Naive thymus-derived CD4-positive, alpha-beta T cell (primary cell): ENCODE measurements at places on chromosomes 3 and 15. TPM values are rescaled to one million over a fixed set of nuclear protein-coding genes. Genes with fewer than 3 reads are reported as not detected.

The ITIH1 gene
- not detected for total RNA-seq

DNA sequence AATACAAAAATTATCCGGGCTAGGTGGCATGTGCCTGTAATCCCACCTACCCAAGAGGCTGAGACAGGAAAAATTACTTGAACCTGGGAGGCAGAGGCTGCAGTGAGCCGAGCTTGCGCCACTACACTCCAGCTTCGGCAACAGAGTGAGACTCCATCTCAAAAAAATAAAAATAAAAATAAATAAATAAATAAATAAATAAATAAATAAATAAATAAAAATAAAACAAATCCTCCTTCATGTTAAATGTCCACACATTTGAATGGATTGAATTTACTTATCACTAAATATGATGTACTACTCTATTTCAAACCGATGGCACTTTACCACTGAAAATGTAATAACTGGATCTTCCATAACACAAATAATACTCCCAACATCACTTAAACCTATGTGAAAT lies 36.3 kb downstream of the ZBTB20 start:
- no peak for DNase-seq

DNA sequence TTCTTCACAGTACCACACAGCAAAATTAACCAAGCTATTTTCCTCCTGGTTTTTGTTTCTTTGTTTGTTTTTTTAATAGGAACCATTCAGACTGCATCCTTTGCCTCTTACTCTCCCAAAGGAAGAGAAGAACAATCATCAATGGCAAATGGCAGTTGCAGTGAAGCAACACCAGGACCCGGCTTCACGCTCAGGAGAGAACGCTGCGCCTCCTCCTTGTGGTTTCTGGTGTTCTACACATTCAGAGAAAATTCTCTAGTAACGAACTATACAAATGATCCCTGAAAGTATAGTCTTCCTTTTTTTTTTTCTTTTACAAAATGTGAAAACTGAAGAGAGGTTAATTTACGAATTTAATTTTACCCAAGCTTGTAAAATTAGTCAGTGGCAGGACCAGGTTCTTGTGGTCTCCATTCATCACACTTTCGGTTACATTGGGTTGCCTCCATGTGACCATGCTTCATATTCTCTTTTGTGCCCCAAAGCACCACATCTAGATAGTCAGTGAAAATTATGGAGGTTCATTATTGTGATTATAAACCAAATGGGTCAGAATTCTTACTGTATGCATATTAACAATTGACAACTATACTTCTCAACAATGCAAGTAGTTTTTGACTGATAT lies 10.6 kb upstream of the MINDY2 start:
- DNase-seq: no peak

DNA sequence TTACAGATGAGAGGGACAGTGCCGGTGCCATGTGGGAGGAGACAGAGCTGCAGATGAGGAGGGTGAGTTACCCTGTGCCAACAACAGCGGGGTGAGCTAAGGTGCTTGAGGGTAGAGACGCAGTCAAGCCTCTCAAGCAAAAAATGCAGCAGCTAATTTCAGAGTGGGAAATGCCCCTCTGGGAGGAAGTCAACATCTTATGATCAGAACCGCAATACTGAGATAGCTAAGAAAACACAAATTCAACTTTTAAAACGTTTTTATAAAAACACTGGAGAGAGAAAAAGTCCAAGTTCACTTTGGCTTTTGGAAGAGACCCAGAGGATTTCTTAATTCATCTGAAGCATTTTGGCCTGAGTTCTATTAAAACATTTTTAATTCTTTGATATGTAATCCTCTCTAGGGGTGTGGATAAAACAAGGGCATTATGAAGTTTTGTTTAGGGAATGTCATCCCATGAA lies 319.2 kb downstream of the SLC9A9 start:
- peak; percentile 37 for DNase-seq

GRCh38 chr3:166351461-166351860 lies 514.2 kb upstream of the BCHE start:
- DNase-seq: no peak

DNA sequence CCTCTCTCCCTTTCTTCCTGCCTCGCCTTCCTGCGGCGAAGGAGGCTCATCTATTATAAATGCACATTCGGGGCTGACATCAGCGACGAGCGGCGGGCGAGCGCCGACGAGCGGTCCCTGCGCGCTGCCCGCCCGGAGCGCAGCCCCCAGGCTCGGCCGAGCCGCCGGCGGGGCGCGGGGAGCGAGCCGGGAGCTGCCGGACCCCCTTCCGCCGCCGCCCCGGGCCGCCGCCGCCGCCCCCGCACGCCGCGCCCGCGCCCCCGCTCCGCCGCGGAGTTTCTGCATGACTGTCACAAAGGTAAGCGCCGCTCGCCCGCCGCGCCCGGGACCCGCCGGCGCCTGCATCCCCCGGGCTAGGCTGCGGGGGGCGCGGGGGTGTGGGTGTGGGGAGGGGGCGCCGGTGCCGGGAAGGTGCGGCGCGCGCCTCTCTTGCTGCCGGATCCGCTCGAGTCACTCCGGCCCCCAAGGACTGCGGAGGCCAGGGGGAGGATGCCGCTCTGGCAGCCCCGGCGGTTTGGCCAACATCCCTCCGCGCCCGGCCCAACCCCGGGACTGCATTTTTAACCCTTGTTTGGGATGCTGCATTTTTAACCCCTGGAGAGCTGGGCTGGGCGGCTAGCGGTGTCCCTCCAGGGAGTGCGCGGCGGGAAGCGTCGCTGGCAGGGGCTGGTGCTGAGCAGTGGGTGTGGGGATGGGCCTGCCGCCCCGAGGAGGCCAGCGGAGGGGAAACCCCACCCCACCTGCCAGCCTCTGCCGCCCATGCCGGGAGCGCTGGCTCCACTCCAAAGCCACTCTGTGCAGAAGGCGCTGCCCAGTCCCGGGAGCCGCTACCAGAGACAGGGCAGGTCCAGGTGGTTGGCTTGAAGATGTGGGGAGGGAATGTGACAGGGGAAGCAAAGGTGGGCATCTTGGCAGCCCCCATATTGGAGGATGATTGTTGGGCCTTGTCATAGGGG lies at the start of gene CORO2B:
TSS of gene CORO2B (plus strand) at position 14 of the 956 bp plus-strand sequence. CDS start at position 284, 270 bp downstream.
- DNase-seq: peak; percentile 54

DNA sequence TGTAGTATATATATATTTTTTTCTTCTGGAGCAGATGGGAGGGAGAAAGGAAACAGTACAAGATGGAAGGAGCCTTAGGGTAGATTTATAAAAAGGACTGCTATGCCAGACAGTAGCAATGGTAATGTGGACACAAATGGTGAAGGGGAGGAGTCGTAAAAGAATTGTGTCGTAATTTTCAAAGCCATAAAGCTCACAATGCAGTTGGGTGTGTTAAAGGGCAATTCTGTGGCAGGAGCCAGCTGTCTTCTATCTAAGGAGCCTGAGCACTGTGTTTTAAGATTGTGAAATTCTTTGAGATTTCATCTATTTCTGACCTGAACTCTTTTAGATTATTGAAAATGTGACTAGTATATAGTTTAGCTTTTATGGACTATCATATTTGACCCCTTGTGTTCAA lies 58.9 kb downstream of the CNOT10 start:
- no peak for DNase-seq

GRCh38 chr15:20340331-20340811 lies 201.2 kb downstream of the GOLGA6L6 start:
- DNase-seq: no peak

The MKRN3 gene
- total RNA-seq: 1.8 TPM in 2 replicates

The TLR9 gene
- 2.3 TPM for total RNA-seq

The FILIP1L gene
- 6.7 and 7.7 TPM in 2 replicates for total RNA-seq

GRCh38 chr15:63595688-63596087 lies 1.5 kb upstream of the FBXL22 start:
- DNase-seq: no peak

DNA sequence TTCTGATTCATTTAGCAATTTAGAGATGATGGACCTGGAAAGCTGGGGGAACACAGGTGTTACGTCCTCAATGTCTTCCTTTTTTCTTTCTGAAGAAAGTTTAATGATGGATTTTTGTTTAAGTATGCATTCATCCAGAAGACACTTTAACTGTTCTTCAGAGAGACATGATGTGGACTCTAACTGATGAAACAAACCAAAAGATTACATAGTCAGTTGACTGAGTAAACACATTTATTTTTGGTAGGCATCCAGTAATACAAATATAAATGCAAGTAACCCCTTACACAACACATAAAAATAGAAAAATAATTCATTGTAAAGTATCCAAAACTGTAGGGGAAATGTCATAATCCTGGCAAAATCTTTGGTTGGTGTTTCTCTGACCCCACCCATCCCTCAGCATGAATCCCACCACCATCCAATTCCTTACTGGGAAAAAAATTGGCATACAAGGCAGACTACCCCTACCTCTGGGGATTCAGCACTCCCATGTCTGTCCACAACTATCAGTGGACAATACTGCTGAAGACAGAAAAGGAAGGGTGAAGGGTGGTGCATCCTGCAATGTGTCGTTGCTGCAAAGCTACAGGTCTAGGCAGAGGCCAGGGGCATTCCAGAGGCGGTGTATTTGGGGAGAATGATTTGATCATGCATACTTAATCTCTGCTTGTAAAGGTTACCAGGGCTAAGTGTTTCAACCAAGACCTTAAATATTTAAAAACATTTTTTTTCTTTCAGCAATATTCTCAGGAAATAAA lies 37.4 kb downstream of the THBS1 start:
- no peak for DNase-seq

The SLC35G2 gene
- total RNA-seq: not detected

- DNase-seq: no peak
These were observed 251.1 kb downstream of the ULK4 start for GRCh38 chr3:41710646-41711388.

GRCh38 chr3:46609944-46610722 lies 2.2 kb upstream of the FAM240A start:
- DNase-seq: no peak

GRCh38 chr3:158679547-158680000 lies 7.1 kb upstream of the LXN start:
- no peak for DNase-seq

GRCh38 chr3:119359476-119360326 lies 65.5 kb downstream of the ARHGAP31 start:
- DNase-seq: no peak

DNA sequence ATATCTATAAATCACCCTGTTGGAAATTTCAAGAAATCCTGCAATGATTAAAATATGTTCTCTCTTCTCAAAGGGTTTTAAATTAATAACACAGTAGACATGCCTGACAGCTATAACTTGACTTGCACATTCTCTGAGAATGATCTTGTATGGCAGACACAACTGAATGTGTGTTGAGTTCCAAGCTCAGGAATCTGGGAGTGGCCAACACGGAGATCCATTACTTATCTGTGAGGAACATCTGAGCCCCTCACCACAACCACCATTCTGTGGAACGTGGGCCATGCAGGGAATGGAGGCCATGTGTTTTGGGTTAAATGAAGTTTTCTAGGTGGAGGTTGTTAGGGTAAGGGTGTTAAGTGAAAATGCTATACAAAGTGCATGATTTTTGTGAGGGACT lies 105.3 kb upstream of the CHMP2B start:
- DNase-seq: no peak

DNA sequence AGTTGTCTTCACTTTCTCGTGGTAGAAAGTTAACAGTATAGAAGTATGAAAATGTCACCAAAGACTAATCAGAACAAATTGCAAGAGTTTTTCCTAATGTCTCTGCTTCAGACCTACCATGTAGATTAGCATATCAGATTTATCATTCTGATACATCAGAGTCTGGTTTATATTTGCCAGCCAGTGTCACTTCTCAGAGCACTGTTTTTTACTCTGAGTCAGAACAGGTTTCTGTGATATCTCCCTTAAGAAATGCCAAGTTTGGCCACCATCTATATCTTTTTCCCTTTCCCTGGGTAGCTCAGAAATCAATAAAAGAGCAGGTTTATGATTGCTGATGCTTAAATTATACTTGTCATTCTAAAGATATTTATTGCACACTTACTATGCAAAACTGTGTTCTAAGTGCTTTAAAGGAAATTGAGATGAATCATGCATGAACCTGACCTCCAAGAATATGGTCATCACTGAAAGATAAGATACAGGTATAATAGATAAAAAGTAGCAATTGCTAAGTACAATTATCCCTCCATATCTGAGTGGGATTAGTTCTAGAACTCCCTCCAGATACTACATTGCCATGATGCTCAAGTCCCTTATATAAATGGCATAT lies 672.7 kb upstream of the NAALADL2 start:
- DNase-seq: no peak

The GOLGA8K gene
- 1.2 TPM for total RNA-seq

DNA sequence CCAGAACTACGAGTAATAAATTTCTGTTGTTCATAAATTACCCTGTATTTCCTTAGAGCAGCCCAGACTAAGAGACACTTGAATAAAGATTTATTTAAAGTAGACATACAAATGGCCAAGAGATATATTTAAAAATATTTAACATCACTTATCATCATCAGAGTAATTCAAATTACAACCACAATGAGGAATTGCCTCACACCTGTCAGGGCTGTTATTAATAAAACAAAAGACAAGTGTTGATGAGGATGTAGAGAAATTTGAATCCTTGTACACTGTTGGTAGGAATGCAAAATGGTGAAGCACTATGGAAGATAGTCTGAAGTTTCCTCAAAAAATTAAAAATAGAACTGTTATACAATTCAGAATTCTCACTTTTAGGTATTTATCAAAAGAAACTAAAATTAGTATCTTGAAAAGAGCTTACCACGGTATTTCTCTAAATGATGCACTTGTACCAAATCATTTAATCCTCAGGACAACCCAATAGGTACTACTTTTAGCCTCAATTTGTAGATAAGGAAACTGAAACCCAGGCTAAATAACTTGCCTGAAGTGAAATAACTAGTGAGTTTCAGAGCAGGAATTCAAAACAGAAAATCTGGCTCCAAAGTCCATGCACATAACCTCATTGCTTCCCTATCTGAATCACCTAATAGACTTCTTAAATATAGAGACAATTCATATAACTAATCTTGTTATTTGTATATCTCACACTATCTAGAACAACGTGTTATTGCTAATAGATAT lies 69.4 kb downstream of the ZBTB20 start:
- DNase-seq: no peak

The RAD51 gene
- total RNA-seq: 1.4 TPM

DNA sequence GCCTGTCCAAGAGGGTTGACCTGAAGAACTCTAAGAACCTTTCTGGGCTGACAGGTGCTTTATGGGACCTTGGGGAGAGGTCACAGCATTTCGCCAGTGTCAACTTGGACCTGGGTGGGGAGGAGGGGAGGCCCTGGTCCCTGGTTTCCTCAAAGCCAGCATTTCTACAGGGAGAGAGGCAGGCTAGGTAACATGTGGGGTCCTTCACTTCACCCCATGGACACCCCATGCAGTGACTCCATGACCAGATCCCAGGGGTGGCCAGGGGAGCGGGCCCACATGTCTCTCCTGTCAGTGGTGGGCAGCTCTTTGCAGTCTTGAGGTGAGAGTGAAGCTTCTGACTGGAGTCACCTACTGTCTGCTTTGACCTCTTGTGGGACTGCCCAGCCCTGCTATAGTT lies 35.8 kb downstream of the GOLGA6L10 start:
- DNase-seq: no peak

The PLA2G4E gene
- total RNA-seq: not detected

The MFSD1 gene
- 31.1 TPM for total RNA-seq

- no peak for DNase-seq
These were observed 117.0 kb downstream of the IMPG2 start for GRCh38 chr3:101203411-101203810.

The PATL2 gene
- total RNA-seq: 71.3 TPM

GRCh38 chr3:99646107-99646435 lies 7.7 kb downstream of the COL8A1 start:
- no peak for DNase-seq

- no peak for DNase-seq
These were observed 228.8 kb downstream of the DIPK2A start for GRCh38 chr3:144200466-144200865.

GRCh38 chr15:53759411-53759931 lies at the start of gene WDR72:
WDR72 (minus strand) TSS chr15:53759663; CDS start chr15:53733149, 26,514 bp downstream.
- DNase-seq: no peak

GRCh38 chr3:7710284-7710683 lies 791.3 kb upstream of the LMCD1 start:
- no peak for DNase-seq

- DNase-seq: no peak
These were observed 214.4 kb upstream of the SOX2 start for GRCh38 chr3:181497358-181497757.
